ENCODE measurements at places on chromosomes 2 and 18. TPM values are rescaled to one million over a fixed set of nuclear protein-coding genes. Genes with fewer than 3 reads are reported as not detected.
A peak's percentile ranks its signal among the peaks of the same experiment; 100 is the strongest.

Gene PFN4
- total RNA-seq, result not detected

- H3K27ac ChIP-seq, result no peak overlapping the region
- no peaks in the 10 kb centered on the region for H3K27me3 ChIP-seq
- no peak overlapping the region for H3K4me3 ChIP-seq
- H3K4me1 ChIP-seq, result no peaks in the 10 kb centered on the region
Measured at GRCh38 chr2:203025592-203025991, 10.9 kb downstream of the NBEAL1 start.

Gene INHBB
- total RNA-seq, result 0.95 TPM

DNA sequence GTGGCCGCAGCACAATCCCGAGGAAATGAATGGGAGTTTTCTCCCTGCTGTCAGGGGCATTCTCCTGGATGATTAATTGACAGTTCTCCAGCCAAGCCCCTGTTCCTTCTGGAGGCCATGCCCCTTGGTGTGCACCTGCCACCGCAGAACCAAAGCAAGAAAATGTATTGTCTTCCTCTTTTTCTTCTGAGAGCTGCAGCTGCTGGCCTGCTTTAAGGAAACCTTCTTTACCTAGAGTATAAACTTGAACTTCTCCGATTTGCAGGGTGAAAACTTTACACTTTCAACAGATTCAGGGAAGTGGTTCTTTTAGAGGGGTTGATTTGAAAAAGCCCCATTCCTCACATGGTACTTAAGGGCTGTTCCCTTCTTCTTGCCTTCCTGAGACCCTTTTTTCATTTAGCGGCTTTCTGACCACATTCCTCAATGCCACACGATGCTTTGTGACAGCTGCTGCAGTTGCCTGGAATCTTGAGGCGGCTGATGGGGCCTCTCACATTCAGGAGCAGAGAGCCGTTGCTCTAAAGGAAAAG lies 402.8 kb downstream of the TXNL1 start:
- H3K36me3 ChIP-seq, result no peaks in the 10 kb centered on the region
- peak overlapping the region; percentile 70 for H3K27ac ChIP-seq
- no peak for DNase-seq
- H3K4me1 ChIP-seq, result no peaks in the 10 kb centered on the region
- no peak overlapping the region for H3K4me3 ChIP-seq
- no peaks in the 10 kb centered on the region for H3K27me3 ChIP-seq

Gene STARD6
- not detected for total RNA-seq

Gene CAPN14
- total RNA-seq, result not detected

- H3K4me1 ChIP-seq, result no peaks in the 10 kb centered on the region
- no peak for DNase-seq
- H3K36me3 ChIP-seq, result no peaks in the 10 kb centered on the region
- H3K27me3 ChIP-seq, result no peaks in the 10 kb centered on the region
- H3K27ac ChIP-seq, result no peak overlapping the region
- H3K4me3 ChIP-seq, result no peak overlapping the region
Measured at GRCh38 chr18:3420919-3421279, 29.1 kb upstream of the TGIF1 start.

Gene NCKAP5
- total RNA-seq, result 19.3 TPM

DNA sequence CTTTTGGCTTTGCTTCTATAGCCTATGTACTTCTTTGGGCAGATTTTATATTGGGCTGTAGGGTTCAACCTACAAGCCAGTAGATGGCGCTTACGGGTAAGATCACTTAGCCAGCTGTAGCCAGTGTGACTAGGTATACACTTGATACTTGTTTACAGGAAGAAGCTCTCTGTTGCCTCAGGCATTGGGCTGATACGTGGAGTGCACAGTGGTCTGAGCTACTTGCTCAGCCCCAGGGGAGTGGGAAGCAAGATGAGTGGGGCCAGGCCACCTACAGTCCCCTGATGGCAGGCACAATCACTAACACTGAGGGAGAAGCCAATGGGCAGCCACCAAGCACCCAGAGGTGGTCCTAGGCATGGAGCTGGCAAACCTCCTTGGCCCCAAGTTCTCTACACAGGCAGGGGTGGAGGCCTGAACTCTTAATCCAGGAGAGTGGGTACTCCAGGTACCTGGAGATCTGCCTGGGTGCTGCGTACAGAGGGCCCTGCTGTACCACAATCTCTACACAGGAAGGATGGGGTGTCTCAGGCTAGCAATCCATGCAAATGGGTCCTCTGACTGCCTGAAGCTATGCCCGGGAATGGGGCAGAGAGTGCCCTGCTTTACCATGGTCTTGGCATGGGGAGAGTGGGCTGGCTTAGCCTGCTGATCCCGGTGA lies 122.2 kb downstream of the NCOA1 start:
- H3K4me3 ChIP-seq, result no peak overlapping the region
- H3K4me1 ChIP-seq, result no peaks in the 10 kb centered on the region
- H3K36me3 ChIP-seq, result no peaks in the 10 kb centered on the region
- no peak overlapping the region for H3K27ac ChIP-seq
- no peaks in the 10 kb centered on the region for H3K27me3 ChIP-seq

DNA sequence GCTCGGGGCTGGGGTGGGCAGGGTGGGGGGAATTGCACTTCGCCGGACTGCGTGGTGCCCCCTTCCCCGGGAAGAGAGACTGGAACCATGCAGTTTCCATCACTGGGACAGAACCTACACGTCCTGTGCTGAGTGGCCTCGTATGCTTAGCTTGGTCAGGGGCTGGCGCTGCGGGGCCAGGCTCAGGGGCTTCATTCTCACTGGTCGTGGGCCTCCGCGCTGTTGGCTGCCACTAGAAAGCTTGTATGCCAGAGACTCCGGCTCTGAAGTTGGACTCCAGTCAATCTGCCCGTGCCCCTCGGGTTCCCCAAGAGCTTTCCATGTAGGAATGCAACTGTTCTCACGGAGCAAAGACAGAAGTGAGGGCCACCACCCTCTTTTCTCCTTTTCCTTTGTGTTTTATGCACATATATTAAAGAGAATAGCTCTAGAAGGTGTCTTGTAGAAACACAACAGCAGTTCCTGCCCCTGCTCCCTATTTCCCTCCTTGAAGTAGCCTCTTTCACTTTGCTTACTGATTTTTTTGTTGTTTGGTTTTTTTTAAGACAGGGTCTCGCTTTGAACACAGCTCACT lies 64.0 kb upstream of the YWHAQ start:
- H3K36me3 ChIP-seq, result no peaks in the 10 kb centered on the region
- no peaks in the 10 kb centered on the region for H3K27me3 ChIP-seq
- DNase-seq, result no peak
- H3K4me1 ChIP-seq, result no peaks in the 10 kb centered on the region
- no peak overlapping the region for H3K27ac ChIP-seq
- H3K4me3 ChIP-seq, result no peak overlapping the region

Gene CASP10
- 38.2 TPM for total RNA-seq

All from Peyer's patch (tissue), 4 donors.